Naive thymus-derived CD8-positive, alpha-beta T cell (primary cell): ENCODE measurements at places on chromosomes 7 and 10. TPM values are rescaled to one million over a fixed set of nuclear protein-coding genes. Genes with fewer than 3 reads are reported as not detected.

DNA sequence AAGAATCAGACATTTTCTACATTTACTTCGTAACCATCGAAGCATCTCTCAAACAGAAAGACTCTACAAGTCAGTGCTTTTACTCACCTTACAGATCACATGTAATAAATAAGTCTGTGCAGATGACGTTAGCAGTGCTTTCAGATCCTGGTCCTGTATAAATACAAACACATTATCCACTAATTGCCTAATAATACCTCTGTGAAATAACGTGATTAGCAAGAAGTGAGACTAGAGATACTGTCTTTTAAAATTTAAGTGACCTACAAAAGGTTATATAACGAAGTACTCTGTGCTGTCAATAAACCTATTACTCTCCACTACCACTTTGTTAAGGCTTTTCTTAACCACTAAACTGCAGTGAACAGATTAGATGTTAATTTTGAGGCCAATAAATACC lies 246.9 kb downstream of the NSUN6 start:
- no peak for DNase-seq

DNA sequence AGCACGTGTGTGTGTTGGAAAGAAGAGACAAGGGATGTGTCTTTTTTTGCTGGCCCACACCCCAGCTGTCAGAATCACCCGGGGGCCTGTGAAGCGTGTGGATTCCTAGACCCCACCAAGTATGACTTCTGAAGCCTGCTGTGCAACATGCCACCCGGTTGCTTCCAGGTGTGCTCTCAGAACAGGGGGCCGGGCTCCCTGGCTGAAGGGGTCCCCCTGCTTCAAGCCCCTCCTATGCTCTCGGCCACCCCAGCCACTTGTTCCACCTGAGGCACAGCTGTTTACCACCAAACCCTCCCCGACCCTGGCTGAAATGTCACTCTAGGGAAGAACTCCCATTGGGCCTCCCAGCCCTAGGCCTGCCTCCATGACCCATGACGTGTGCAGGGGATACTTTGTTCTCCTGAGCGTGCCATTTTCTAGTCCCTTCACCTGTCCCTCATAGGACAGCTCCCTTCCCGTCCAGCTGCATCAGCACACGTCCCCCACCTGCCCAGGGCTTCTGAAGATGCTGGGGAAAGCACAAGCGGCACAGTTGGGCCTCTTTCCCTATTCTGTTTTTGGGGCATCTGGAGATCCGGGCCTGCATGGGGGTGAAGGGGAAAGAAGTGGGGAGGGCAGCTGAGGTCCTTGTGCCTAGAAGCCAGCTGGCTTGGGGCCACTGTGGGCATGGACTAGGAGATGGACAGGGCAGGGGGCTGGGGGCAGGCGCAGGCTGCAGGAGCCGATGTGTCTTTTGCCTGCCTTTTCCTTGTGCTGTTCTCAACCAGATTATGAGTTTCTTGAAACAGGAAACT lies 33.3 kb downstream of the CRHR2 start:
- DNase-seq = no peak

- no peak for DNase-seq
These were observed 51.3 kb upstream of the NFE2L3 start for GRCh38 chr7:26100406-26101339.

GRCh38 chr10:123943307-123943706 lies 51.7 kb upstream of the CPXM2 start:
- no peak for DNase-seq

DNA sequence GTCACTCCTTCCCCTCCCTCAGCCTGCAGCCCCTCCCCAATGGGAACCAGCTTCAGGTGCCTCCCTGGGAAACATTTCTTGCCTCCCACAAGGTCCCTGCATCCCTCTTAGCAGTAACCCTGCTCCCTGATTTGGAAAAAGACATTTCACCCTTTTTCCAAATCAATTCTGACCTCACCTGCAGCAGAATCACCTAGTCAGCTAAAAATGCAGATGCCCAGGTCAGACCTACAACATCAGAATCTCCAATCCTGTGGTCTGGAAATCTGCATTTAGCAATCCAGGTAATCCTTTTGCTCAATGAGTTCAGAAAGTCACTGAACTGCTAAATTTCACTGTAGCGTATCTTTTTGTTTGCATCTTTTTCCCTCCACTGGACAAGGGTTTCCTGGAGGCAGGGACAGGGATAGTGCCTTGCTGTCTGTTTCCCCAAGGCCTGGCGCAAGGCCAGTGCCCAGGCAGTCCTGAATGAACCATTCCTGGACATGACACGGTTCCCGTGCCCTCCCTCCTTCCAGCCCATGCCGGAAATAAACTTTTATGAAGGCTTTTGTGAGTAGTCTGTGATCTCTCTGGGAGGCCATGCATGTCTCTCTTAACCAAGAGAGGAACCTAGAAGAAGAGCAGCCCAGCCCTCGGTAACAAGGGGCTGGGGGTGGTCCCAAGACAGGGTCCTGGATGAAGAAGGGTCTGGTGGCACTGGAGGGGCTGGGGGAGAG lies 44.0 kb downstream of the COL13A1 start:
- DNase-seq = no peak

- DNase-seq = no peak
These were observed 66.7 kb upstream of the PODXL start for GRCh38 chr7:131623154-131623553.

DNA sequence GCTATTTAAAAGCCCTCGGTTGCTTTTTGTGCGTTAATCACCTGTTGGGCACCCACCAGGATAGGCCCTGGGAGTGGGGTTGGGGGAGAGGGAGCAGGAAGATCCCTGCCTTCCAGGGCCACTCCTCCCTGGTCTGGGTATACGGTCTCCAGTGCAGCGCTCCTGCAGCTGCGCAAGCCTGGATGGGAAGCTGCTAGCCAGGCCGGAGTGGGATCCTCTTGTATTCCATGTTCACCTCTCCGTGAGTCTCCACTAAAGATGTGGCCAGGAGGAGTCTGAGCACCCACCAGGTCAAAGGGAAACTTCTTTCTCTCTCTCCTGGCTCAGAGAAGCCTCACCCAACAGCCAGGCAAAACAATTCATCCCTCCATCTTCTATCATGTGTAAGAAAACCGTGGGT lies 78.8 kb upstream of the ANLN start:
- DNase-seq = no peak

Gene CALY
- total RNA-seq = 5.9 TPM

Gene ATOH7
- not detected for total RNA-seq

Gene FKBP14
- 4.6 TPM for total RNA-seq

Gene LIPK
- not detected for total RNA-seq

Gene C7orf33
- not detected for total RNA-seq

Gene CCDC172
- total RNA-seq = not detected
